ENCODE measurements at places on chromosomes 7 and 10. TPM values are rescaled to one million over a fixed set of nuclear protein-coding genes. Genes with fewer than 3 reads are reported as not detected.

- H3K36me3 ChIP-seq, result no peaks in the 10 kb centered on the region
- no peak for DNase-seq
- H3K4me3 ChIP-seq, result no peak overlapping the region
- H3K4me1 ChIP-seq, result no peaks in the 10 kb centered on the region
- no peaks in the 10 kb centered on the region for H3K27me3 ChIP-seq
- H3K27ac ChIP-seq, result no peak overlapping the region
Observed at GRCh38 chr7:55286666-55287065, 78.5 kb upstream of the LANCL2 start.

- H3K36me3 ChIP-seq, result no peaks in the 10 kb centered on the region
- H3K4me1 ChIP-seq, result peaks cover under 1% of the 10 kb centered on the region
- DNase-seq, result no peak
- H3K4me3 ChIP-seq, result no peak overlapping the region
- H3K27me3 ChIP-seq, result no peaks in the 10 kb centered on the region
- H3K27ac ChIP-seq, result no peak overlapping the region
Observed at GRCh38 chr7:70743531-70744325, 388.2 kb upstream of the GALNT17 start.

GRCh38 chr10:21002091-21002878 is 105.2 kb upstream of the NEBL start:
- no peak overlapping the region for H3K4me3 ChIP-seq
- no peak overlapping the region for H3K27ac ChIP-seq
- H3K4me1 ChIP-seq, result no peaks in the 10 kb centered on the region
- DNase-seq, result no peak

DNA sequence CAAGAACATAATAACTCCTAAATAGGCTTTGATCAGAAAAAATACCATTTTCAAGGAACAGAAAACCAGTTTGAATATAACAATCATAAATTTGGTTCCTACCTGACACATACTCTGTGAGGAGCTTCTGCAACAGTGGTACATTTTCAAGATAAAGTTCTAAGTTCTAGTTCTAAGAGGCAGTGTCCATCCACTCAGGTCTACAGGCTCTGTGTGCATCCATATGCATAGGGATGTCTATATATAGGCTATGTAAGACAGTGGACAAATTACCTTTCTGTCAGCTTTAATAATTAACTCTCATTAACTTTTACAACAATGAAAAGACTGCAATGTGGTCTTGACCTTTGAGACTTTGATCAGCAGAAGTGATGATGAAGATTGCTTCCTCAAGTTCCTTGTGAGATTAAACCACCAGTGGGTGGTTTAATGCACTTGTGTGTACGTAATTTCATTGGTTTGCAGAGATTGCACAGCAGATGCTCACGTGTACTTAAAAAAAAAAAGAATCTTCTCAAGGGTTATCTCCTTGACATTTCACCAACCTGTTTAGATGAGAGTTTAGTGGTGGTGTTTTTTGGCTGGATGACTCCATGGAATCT is at the start of gene SLC26A3:
Gene SLC26A3 (minus strand): TSS at position 215 of the 602 bp plus-strand sequence. CDS start 8,714 bp downstream, outside the sequence.
- no peaks in the 10 kb centered on the region for H3K27me3 ChIP-seq
- no peaks in the 10 kb centered on the region for H3K36me3 ChIP-seq
- no peaks in the 10 kb centered on the region for H3K4me1 ChIP-seq
- no peak for DNase-seq
- no peak within 1 kb of the TSS for H3K4me3 ChIP-seq
- no peak within 1 kb of the TSS for H3K27ac ChIP-seq

GRCh38 chr7:112449353-112449752 is 907 bp upstream of the IFRD1 start:
- H3K4me1 ChIP-seq, result peaks cover 7% of the 10 kb centered on the region
- no peaks in the 10 kb centered on the region for H3K36me3 ChIP-seq
- DNase-seq, result no peak

DNA sequence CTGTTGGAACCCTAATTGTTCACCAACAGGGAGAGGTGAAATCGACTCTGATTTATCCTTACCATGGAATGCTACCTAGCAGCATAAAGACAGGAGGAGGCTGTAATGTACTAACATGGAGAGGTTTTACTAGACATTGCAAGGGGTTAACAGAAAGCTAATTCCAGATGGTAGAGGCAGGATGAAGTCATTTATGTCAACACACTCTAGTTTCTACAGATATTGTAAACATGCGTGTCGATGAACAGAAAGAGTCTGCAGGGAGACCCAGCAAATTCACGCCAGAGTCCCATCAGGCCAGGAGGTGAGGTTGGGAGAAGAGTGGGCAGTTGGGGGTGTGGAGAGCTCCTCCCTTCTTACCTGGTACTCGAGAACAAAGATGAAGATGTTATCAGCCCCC is 7.0 kb downstream of the NPC1L1 start:
- no peaks in the 10 kb centered on the region for H3K36me3 ChIP-seq
- H3K4me3 ChIP-seq, result no peak overlapping the region
- no peaks in the 10 kb centered on the region for H3K27me3 ChIP-seq
- H3K27ac ChIP-seq, result no peak overlapping the region

MACROH2A2 gene
- total RNA-seq, result 3.4 TPM

ACHE gene
- 0.79 TPM for total RNA-seq

PDZD8 gene
- 20.8 TPM for total RNA-seq

UBE2D4 gene
- total RNA-seq, result 6.7 TPM

PAPOLB gene
- total RNA-seq, result not detected

MYH16 gene
- total RNA-seq, result not detected

ATP6V0A4 gene
- not detected for total RNA-seq

Measured in T-cell (primary cell).